ENCODE measurements at places on chromosomes 1 and 21.

- peak; percentile 85 for DNase-seq
Measured at GRCh38 chr1:119141020-119141424, 569 bp upstream of the WARS2 start.

- DNase-seq, result no peak
Measured at GRCh38 chr1:34373912-34374311, 197.2 kb downstream of the C1orf94 start.

GRCh38 chr21:28633839-28634555, 358.7 kb downstream of the LTN1 start:
- DNase-seq, result no peak

DNA sequence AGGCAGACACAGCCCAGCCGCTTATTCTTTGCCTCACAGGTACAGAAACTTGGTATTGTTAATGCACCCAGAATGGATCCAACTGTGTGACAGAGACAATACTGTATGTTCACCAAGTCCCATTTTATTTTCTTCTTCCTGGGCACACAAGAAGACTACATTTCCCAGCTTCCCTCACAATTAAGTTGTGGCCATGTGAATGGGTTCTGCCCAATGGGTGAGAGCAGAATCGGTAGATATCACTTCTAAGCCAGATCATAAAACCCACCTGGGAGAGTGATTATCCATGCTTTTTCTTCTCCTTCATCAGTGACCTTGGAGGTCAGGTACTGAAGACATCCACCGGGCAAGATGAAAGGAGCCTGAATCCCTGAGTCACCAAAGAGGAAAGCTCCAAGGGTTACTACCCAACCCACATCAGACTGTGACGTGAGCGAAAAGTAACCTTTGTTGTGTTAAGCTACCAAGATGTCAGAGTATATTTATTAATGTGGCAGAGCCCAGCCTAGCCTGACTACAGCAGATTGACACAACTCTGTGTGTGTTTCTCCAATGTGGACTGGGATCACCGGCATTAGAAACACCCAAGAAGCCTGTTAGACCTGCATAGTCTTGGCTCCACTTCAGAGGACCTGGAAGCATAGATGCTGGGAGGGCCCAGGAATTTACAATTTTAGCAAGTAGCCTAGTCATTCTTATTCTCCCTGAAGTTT, 79.1 kb upstream of the GRIK3 start:
- no peak for DNase-seq

DNA sequence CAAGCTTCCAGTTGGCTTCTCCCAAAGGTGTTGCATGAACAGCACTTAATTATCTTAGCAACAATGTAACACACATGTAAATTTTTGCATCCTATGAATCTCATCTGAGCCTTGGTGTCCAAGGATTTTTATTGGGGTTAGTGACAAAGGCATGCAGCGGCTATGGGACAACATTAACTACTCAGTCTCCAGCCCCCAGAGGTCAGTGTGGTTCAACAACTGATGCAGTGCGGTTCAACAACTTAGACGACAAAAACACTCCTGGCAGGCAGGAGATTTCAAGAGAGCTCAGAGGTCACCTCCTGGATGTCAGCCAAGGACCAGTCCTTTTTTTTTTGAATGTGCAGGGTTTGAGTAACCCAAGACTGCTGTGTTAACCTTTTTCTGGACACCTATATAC, 77.5 kb upstream of the HMCN1 start:
- no peak for DNase-seq

- DNase-seq, result peak; percentile 71
Measured at GRCh38 chr1:9591669-9592509, 3.2 kb downstream of the TMEM201 start.

DNA sequence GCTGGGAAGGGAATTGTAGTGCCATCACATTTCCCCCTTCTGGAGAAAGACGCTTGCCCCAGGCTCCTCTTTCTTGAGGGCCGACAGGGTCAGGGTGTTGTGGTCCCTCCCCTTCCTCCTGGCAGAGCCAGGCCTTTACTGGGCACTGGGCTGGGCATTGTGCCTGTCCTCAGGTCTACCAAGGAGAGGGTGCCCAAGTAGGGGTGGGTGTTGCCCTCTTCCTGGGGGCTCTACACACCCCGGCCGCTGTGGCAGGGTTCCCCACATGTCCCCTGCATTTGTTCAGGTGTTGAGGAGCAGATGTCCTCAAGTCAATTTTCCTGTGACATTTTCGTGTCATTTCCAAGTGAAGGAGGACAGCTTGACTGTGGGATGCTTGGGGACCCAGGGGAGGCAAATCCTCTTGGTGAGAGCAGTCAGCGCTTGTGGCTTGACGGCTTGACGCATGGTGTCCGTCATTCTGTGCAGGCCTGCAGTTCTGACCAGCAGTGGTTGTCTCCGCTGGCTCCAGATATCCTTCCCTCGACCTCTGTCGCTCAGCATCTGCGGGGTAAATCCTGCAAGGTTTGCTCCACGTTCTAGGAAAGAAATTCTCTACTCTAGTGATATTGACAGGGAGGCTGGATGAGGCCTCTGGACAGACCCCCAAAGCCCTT, 181.9 kb upstream of the VAMP3 start:
- DNase-seq, result peak; percentile 29

- no peak for DNase-seq
Measured at GRCh38 chr1:6800745-6801144, 15.5 kb downstream of the CAMTA1 start.

DNA sequence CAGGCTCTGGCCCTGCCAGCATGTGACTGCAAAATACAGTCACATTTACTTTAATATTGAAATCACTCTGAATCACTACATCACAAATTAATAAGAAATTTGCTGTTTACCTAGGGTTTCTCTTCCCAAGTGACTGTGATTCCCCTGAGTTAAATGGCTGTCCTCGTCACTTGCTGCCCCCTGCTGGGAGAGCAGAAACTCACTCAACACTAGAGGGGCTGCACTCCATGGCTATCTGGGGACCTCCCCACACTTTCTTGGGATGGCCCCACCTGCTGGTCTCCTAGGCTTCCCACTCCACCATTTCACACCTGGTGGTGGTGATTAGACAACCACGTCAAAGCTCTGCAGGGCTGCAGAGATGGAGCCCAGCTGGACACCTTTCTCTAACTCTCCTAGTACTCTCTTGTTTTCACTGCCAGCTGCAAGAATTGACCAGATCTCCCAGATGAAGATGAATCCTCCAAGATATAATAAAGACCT, 63.4 kb downstream of the CD2 start:
- DNase-seq, result peak; percentile 82

DNA sequence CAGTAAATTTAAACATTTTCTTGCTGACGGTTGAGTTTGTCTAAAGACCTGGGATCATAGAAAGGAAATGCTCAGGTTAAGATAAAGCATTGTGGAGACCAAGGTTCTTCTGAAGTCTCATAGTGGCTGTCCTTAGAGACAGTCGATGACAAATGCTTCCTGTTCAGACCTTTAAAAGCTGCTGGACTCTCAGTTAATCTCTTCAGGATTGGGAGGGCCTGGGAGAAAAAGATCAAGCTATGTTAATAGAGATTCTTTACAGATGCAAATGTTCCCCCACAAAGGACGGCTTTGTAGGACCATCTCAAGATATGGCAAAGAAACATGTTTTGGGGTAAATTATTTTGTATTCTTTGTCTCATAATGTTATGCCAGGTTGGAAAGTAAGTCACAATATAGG, 124.7 kb upstream of the COL6A1 start:
- DNase-seq, result no peak

DNA sequence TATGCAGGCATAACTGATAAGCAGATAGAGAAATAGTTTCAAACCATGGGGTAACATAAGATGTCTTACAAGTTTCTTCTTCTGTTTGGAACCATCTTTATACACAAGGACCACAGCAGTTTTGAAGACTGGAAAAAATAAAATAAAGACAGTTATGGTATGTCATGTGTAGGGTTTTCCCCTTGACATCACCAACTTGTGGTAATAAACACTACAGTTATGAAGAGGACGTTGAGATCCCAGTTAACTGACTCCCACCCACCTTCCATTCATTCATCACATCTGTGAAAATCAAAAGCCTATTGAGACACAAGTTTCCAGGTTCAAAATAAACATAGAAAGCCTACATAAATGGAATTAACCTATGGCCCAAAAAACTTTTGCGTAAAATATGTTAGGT, 92.5 kb upstream of the KRTAP19-8 start:
- DNase-seq, result no peak

- DNase-seq, result no peak
Measured at GRCh38 chr1:152752225-152752624, 5.6 kb upstream of the KPRP start.

DNA sequence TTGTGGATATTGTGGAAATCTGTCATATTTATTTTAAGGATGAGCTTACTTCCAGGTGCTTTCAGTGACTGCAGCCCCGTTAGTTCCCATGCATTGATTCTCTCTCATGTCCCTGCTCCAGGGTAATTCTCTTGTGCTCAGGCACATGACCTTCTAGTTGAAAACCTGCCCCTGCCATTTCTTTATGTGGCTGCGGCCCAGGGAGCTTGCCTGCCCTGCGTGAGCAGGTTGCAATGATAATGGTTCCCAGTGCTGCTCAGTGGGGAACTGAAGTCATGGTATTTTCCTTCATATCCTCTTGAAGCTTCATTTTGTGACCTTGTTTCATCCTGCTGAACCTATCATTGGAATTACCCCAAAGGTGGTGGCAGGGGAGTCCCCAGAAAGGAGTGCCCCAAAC, 229.8 kb downstream of the DISC1 start:
- no peak for DNase-seq

DNA sequence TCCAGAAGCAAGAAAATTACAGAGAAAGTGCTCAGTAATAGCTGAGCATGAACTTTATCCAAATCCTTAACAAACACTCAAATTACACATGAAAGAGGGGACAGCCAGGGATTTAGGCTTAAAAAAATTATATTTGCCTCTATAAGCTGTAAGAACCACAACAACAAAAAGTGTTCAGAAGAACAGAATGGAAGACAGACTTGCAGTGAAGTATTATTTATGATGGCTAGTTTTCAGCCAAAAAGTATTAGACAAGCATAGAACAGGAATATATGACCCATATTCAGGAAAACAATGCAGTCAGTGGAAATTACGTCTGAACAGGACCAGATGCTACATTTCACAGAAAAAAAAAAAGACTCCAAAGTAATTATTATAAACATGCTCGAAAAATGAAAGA, 1246.3 kb downstream of the NCAM2 start:
- DNase-seq, result no peak

DNA sequence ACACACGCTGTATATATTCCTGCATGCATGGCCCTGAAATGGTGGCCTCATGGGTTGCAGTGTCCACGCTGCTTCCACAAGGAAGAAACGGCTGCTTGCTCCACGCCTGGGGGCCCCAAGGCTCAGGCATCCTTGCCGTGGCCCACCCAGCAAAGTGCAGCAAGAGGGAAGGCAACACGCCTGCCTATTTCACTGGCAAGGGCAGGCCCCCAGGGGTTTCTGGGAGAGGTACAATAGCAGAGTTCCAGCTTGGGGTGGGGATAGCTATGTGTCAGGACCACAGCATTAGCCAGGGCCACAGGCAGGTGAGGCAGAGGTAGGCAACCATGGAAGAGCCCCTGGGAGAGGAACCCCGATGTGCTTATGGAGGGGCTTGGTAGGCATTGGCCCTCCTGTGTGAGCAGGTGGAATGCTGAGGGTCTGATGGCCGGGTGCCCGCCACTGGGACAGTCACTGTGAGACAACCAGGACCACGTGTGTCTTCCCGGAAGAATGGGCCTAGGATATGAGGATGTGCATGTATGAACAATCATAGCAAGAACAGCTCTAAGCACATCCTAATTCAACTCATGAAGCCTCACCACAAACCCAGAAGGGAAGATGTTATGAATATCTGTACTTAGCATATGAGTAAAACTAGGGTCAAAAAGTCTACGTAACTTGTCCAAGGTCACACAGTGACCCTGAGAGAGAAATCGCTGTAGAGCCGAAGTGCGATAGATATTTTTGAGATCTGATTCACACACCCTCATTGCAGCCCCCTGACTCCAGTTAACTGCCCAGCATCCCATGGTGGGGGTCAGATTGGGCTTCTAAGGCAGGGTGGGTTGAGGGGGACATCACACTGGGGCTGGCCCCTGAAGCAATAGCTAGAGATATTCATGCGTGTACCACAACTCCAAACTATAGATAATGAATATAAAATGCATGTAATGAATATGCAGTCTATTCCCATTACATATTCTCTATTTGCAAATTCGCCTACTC, 11.8 kb downstream of the TFF2 start:
- peak; percentile 12 for DNase-seq

GRCh38 chr1:63073309-63074306, 248.8 kb upstream of the FOXD3 start:
- no peak for DNase-seq

DNA sequence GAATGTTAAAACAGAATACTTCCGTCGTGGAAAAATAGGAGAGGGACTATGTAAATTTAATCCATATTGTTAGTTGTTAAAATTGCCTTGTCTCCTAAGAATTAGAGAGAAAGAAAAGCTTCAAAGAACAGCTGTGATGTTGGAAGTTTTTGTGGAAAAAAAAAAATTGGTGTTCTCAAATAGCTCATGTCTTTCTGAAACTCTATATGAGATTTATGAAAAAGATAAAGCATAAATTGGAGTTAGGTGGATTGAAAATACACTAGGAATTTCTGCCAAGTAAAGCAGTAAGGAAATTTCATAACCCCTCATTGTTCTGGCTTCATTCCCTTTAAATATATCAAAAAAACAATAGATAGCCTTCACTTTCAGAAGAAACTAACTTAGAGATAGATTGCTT, 274.0 kb upstream of the ADAMTS5 start:
- no peak for DNase-seq

DNA sequence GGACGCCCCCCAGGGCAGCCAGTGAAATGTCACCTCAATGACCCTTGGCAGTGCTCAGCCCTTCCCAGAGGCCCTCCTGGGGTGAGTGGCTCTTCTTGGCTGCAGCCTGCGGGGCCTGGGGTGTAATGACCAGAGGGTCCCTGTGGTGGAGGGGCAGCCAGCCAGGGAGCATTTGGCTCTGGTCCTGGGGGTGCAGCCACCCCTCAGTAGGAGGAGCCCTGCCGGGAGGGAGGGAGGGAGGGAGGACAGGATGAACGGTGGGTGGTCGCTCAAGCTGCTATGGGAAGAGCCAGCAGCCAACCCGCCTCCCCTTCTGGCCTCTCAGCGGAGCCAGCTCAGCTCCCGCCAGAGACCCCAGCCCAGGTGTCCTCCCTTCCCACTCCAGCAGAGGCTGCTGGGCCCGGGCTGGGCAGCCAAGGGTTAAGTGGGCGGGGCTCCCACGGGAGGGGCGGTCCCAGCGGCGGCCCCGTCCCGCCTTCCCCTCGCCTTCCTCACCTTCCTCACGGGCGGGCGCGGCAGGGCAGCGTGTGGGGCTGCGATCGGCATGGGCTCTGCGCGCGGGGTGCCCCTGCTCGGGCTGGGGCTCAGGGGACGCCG, 9.0 kb upstream of the PLCH2 start:
- DNase-seq, result no peak

DNA sequence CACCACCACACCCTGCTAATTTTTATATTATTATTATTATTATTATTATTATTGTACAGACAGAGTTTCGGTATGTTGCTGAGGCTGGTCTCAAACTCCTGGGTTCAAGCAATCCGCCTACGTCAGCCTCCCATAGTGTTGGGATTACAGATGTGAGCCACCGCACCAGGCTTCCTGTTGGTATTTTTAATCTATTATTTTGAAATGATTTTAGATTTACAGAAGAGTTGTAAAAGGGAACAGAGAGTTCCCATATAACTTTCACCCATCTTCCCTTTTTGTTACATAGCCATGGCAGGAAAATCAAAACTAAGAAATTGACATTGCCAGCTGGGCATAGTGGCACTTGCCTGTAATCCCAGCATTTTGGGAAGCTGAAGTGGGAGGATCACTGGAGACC, 42.9 kb upstream of the CITED4 start:
- DNase-seq, result no peak

GRCh38 chr1:109627692-109628399, 8.2 kb downstream of the AMPD2 start:
- DNase-seq, result no peak

- DNase-seq, result no peak
Measured at GRCh38 chr21:31448496-31448895, 104.4 kb upstream of the TIAM1 start.

All from spleen (tissue), 13 donors.